Islet precursor cell (in vitro differentiated cells): ENCODE measurements at places on chromosomes 3 and 15.

GRCh38 chr15:39820050-39820602 is 37.5 kb upstream of the FSIP1 start:
- DNase-seq = no peak

GRCh38 chr3:59052803-59053411 is 3.1 kb upstream of the CFAP20DC start:
- DNase-seq = no peak

GRCh38 chr15:40891810-40892446 is 2.3 kb upstream of the VPS18 start:
- DNase-seq = no peak

- DNase-seq = no peak
Measured at GRCh38 chr3:50671331-50671730, 3.4 kb upstream of the DOCK3 start.

- no peak for DNase-seq
Measured at GRCh38 chr3:144129536-144130214, 158.1 kb downstream of the DIPK2A start.

- DNase-seq = no peak
Measured at GRCh38 chr15:81050805-81051204, 50.1 kb downstream of the TLNRD1 start.

GRCh38 chr3:122468896-122469533 is 45.7 kb downstream of the KPNA1 start:
- no peak for DNase-seq

GRCh38 chr15:68278595-68279405 is 1.3 kb downstream of the FEM1B start:
- DNase-seq = no peak

DNA sequence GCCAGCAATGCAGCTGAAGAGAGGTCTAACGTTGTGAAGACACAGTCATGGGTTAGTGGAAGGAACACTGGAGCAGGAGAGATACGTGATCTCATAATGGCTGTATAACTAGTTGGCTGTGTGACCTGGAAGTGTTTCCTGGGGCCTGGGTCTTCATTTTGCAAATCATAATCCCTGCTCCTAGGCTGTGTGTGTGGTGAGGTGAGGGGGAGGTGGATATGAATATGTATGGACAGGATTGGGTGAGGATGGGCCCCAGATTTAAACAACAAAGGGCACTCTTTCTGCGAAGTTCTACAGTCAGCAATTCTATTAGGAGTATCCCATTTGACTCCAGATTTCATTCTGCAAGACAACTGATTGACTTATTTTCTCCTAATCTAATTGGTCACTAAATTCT is 41.3 kb downstream of the ANKRD28 start:
- no peak for DNase-seq

GRCh38 chr3:113873814-113874526 is 35.4 kb downstream of the GRAMD1C start:
- no peak for DNase-seq

DNA sequence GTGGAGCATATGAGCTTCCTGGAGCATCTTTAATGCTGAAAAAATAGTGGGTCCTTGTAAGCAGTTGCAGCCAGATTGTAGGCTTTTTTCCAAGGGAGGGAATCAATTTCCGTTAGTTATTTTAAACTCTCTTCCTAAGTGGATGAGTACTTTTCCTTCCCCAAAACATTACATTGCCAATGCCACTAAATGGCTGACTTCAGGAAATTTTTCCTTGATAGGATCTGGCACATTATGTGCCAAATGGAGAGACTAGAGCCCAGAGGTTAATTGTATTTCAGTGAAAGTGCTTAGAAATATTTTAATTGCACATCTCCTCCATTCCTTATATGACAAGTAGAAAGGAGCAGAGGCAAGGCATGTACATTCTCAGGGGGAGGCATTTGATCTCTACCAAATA is 83.5 kb downstream of the TNFAIP8L3 start:
- DNase-seq = no peak

GRCh38 chr3:55723653-55724406 is 236.7 kb upstream of the WNT5A start:
- peak; percentile 95 for DNase-seq

DNA sequence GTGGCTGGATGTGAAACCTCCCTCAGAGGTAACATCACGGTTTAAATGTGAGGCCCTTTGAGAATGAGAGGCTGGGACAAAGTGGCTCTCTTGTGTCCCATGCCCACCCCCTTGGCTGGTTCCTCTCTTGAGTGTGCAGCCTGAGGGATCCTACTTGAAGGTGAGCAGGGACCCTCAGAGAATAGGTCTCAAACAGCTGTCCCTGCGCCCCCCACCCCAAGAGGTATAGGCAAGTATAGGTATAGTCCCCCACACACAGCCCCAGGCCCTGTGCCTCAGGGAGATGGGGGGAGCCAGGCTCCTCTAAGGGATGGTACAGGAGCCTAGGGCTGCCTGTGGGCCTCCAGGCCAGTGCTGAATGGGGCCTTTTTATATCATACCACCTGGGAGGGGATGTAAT is 61.9 kb downstream of the ISG20 start:
- DNase-seq = no peak

GRCh38 chr3:13167064-13167743 is 94.0 kb upstream of the IQSEC1 start:
- DNase-seq = no peak

- no peak for DNase-seq
Measured at GRCh38 chr3:7658294-7658693, 797.4 kb downstream of the GRM7 start.

DNA sequence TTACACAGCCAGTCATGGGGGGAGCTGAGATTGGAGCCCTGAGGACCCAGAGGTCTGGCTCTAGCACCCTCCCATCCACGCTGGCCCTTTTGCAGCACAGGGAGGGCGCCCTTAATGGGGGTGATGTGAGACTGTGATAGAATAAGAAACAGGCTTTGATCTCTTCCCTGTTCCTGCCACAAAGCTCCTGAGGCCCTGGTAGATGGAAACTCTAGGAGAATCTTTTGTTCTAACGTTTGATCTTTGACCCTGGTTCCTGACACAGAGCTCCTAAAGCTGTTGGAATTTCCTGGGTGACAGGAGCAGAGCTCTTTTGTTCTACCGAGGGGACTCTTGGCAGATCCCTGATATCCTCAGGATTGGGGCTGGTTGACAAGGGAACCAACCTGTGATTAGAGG is 1.2 kb upstream of the UROC1 start:
- no peak for DNase-seq

DNA sequence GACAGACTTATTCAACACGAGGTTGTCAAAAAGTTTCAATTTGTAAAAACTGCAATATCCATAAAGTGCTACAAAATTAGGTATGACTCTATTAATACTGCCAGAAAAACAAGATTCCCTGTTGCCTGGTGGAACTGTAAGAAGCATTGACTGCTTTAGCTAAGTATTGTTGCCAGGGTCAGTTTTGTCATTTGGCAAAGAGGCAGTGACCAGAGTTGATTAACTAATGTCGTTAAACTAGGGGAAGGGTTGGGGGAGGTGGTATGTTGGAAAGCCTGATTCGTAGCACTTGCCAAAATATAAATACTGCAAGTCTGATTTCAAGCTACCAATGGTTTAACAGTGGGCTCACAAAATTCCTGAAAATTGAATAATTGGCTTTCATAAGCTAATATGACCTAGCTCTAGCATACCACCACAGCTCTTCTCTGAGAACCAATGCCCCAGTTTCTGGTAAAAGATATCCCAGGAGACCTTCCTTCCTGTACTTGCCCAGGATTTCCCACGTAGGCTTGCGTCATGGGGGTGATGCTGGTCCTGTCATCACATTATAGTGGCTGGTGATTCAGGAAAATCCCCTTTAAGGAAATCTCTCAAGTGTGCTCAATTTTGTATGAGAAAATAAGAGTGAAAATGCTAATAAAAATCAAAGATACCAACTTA is 266.4 kb upstream of the TBC1D5 start:
- no peak for DNase-seq

DNA sequence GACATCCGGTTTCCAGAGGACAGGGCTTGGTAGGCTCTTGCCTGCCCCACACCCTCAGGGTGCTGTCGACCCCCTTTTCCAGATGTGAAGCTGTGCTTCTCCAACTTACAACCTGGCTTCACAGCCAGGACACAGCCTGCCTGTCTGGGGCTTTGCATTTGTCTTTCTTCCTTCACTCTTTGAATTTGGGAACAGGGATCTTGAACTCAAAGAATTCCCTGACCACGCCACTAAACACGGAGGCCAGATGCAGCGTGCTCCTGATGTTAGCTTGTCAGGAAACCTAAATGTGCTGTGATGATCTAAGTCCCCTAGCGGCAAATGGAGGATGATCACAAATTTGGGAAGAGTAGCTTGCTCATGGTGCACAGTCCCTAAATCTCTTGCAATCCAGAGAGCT is 244.8 kb upstream of the RGMA start:
- DNase-seq = peak; percentile 61

GRCh38 chr15:78350058-78350457 is 9.9 kb downstream of the CRABP1 start:
- no peak for DNase-seq

GRCh38 chr15:96326328-96327154 is 4.0 kb upstream of the NR2F2 start:
- peak; percentile 84 for DNase-seq

- no peak for DNase-seq
Measured at GRCh38 chr15:83656943-83657528, 3.1 kb downstream of the ADAMTSL3 start.

DNA sequence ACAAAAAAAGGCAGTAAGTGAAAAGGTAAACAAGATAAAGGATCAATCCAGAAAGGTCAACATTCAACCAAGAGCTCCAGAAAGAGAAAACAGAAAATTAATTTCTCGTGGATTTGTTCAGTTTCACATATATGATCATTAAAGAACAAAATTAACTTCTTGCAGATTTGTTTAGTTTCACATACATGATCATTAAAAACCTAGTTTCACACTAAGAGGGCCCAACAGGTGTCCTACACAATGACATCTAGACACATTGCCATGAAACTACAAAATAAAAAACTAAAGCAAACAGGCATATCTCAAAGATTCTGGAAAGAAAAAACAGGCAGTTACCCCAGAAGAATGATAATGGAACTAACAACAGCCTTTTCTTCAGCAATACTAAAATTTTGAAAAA is 22.1 kb downstream of the PHC3 start:
- DNase-seq = no peak

DNA sequence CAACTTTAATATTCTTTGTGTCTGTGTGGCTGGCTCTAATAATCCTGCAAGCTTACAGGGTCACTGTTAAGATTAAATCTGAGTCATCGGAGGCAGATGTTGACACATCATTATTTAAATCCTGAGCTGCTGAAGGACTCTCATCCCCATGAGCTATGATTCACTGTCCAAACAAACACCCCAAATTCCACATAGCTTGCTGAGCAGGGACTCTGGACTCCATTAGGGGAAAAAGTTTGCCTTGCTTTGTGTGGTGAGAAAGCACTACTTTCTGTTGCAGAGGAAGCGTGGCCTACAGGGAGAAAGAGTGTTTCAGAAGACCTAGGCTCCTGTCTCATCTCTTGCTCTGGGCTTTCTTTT is 213.7 kb downstream of the PDCD6IP start:
- DNase-seq = peak; percentile 73

DNA sequence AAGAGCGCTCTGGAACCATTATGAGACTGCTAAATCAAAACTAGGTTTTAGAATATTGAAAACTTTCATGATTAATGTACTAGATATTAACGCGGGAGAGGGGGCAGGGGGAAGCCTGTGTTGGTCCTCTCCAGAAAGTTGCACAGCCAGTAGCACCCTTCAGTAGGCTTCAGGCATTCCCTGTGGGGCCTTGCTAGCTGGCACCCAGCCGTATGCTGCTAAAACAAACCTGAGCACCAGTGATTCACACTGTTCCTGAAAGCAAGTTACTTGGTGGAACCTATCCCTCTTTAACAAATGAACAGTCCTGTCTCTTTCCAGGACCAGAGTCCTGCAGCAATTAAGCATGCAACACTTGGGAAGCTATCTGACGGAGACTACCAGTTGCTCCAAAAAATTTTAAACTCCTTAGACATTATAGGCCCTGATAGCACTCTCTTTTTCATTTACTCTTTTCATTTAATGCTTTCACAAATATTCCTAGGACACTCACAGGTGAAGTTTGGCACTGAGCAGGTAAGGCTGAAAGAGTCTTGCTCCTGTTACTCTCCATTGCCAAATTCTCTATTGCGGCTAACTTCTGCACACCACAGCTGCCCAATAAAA is 1.2 kb upstream of the ATRIP start:
- DNase-seq = peak; percentile 48

DNA sequence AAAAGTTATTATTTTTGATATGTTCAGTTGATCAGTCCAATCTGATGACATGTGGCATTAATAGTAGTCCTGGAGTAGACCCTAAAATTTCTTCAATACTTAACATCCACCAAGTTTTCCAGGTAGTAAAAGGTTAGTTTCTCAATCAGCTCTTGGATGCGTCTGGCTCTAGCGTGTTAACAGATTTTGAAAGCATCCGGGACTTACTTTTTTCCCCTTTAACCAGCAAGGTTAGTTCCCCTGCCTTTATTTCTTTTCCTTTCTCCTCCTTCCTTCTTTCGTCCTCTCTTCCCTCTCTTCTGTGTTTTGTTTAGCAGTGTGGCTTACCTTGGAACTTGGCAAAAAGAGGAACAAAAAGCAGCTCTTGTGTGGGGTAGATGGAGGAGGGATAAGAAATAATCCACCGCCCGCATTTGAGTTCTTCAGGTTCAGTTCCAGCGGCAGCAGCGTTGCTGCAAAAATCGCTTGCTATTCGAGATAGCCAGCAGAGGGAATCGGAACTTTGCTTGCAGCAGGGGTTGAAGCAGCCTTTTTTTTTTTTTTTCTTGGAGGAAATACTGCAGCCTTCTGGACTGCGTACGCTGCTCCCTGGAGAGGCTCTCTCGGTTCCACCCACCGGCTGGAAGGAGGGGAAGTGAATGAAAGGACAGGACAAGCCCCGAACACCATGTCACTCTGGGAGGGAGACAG is at the start of gene RBMS3:
RBMS3 (plus strand) TSS at position 668 of the 690 bp plus-strand sequence.
- peak; percentile 97 for DNase-seq

DNA sequence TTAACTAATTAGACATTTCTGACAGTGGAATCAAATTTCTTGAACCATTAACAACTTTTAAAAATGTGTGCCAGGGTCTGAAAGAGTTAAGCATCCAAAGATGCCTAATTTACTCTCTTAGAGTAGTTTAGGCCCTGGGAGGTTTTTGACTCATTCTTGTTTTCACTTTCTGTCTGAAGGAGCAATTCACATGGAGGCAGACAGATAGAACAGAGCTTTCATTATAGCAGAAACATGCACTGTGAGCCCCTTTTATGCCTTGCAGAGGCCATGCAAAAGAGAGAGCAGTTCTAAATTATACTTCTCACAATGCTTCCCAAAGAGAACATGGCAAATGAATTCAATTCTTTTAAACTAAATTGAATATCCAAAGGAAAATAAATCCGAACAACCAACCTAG is 554.8 kb downstream of the MFSD1 start:
- no peak for DNase-seq

GRCh38 chr3:30675774-30676173 is 69.4 kb downstream of the TGFBR2 start:
- DNase-seq = no peak

- DNase-seq = peak; percentile 71
Measured at GRCh38 chr3:124995460-124995994, 60.3 kb downstream of the HEG1 start.

DNA sequence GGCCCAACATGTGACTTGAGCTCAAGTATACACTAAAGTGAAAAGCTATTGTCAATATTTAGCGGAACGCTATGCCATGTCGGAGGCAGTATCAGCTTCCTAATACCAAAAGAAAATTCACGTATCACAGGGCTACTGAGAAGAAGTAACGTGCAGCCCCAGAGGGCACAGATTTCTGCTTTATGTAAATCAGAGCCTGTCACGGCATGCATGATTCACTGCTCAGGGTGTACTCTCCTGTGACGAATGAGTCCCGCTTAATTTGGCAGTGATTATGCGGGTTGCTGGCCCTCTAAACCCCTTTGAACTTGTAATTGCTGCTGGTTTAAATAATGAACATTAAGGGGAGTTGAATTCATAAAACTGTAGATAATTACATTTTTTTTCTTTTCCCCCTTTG is 85.3 kb downstream of the MEIS2 start:
- DNase-seq = peak; percentile 72
